ENCODE measurements at places on chromosomes 4 and X.

GRCh38 chr4:52244848-52245247 is 193.7 kb downstream of the SPATA18 start:
- no peak for DNase-seq

- no peak for DNase-seq
These were observed 22.2 kb downstream of the C4orf50 start for GRCh38 chr4:5995901-5996623.

DNA sequence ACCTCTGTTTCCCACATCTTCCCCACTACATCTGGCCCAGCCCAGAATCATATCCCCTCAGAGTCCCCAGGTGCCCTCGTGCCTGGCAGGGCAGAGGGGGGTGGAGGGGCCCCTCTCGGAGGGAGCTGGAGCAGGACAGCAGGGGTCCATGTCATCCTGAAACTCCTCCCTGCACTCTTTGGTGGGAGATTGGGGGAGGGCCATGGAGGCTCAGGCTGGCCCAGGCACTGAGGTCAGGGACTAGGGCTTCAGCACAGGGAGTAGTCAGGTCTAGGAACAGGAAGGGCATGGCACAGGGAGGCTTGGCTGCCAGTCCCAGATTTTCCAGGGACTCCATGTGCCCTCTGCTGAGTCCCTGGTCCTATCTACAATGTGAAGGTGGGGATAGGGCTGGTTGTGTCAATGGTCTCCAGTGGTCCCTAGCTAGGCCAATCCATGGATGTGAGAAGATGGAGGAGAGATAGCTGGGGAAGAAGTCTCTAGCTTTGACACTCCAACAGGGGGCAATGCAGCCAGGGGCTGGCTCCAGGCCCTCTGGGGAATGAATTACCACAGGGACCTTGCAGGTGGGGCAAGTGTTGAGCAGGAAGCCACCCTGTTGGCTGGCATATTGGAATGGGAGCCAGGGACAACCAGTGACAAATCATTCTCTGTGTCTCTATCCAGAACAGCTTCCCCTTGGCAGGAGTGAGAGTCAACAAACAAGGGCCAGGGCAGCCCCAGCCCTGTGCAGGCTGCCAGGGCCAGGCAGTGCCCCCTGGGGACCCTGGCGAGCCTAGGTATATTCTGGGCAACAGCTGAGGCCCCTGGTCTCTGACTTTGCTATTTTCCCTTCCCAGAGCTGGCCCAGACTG is 154.4 kb downstream of the EFNB1 start:
- DNase-seq = no peak

DNA sequence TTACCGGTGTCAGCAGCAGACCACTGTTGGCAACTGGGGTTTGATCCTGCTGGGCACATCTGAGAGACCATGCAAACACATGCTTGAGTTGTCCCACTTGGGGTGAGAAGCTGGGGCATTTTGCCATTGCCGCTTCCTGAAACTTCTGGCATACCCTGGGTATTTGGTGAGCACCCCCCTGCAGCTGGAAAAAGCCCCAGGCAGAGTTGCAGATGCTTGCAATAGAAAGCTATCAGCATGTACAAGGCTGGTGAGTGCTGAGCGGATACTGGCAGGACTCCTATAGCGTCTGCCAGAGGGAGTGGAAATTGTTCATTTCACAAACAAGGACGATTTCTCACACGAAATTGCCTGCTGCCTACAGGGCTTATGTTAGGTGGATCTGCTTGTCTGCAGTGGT is 32.3 kb downstream of the SUPT20HL1 start:
- no peak for DNase-seq

DNA sequence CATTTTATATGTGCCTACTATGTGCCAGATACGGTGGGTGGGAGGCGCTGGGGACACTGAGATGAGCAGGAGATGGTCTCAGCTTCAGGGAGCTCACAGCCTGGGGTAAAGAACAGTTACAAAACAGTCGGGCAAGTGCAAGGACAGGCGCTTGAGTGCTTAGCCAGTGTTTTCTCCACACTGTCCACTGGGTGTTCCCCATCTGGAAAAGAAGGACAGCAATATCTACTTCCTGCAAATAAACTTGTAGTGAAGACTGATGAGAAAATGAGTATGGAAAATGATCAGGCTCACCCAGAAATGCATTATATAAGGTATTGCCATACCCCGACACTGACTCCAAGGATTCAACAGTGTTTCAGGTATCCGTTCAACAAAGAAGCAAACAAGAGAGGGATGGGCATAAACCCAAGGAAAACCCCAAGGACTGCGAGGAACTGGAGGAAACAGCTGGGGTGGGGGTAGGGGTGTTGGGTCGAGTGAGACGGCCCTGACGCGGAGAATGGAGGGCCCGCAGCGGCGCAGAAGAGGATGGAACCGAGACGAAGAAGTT is 835 bp downstream of the TMEM185A start:
- DNase-seq = no peak

- no peak for DNase-seq
These were observed 96.4 kb downstream of the LNX1 start for GRCh38 chr4:53494851-53495250.

DNA sequence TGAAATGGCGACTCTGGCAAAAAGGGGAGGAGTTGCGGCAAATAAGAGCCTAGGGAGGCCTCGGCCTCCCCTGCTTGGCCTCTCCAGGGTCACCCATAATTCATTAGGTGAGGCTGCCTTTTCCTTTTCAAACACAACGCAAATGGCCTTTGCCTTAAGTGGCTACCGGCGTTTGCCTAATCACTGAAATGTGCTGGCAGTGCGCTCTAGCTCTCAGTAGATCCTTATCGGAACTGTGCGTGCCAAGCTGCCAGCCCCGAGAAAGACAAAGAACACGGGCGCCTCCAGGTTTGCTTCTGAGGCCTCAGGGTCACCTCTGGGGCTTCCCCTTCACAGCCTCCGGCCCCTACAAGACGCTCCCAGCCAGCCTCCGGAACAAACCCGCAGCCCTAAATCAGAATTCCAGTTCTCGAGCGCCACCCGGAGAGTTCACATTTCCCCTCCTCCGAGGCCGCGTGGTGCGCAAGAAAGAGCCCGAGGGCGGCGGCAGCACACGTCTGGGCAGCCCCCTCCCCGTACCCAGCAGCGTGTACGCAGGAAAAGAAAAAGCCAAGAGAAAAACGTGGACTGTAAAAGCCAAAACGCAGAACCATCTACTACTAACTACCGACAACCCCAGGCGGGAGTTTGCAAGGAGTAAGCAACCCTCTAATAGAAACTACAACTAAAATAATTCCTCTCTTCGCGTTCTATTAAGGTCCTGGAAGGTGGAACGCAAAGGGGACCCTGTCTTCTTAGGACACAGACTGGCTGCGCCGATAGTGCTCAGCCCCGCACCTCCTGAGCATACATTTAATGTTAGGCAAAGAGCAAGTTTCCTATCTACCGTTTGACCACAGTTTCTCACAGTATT is 76.5 kb upstream of the BCOR start:
- DNase-seq = no peak

- DNase-seq = peak; percentile 35
These were observed 1026.9 kb upstream of the SLIT2 start for GRCh38 chr4:19224820-19225219.

GRCh38 chr4:175762582-175762981 is 49.5 kb downstream of the GPM6A start:
- no peak for DNase-seq

GRCh38 chr4:7526491-7526890 is 91.8 kb upstream of the PSAPL1 start:
- DNase-seq = no peak

DNA sequence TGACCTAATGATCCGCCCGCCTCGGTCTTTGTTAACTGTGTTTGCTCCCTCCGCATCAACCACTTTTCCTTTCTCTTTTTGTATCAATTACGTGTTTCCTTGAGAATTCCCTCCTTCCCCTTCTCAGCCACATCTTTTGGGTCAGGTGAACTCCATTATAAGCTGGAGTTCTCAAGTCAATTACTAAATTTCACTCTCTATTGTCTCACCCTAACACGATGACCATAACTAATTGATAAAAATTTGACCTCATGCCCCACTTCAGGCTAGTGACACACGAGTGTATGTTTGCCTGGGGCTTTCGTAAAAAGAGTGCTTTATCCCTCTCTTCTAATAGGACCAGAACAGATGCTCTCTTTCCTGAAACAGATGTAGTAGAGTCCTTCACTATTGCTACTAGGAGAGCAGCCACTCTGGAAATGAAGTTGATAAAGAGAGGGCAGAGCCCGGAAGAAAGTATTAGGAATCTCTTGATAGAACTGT is 403.6 kb upstream of the ANXA10 start:
- no peak for DNase-seq

DNA sequence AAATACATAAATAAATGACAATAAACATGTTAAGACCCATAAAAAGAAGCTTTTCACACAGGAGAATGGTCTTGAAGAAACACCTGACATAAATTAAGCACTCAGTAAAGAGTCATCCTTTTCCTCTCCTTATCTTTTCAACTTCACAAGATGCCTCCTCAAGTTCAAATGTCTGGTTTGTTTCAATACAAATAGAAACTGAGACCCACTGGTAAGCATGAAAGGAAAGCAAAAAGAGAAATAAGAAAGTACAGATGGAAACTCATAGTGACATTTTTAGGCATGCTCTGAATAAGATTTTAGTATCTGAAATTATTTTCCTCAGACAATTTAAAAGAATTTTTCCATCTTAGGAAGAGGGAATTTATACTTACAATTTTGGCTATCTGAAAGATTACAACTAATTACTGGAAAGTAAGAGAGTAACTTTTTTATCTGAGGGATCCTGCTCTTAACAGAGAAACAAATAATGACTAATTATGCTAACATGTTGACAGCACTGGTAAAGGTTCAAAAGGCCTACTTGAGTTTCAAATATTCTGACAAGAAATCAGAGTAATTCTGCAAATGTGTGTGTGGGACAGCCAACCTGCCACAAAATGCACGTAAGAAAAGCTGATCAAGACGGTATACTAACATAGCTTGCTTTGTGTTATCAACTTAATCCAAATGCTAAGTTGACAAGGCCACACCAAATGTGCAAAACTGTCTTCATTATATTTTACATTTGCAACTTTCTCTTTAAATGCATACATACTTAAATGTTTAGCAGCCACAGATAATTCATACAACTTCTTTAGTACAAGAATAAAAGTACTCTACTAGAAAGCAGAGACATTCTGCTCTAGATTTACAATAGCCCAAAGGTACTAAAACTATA is 113.0 kb downstream of the IQCM start:
- no peak for DNase-seq

GRCh38 chr4:121597346-121597934 is 99.3 kb downstream of the ANXA5 start:
- no peak for DNase-seq

GRCh38 chrX:20693078-20693477 is 426.4 kb upstream of the RPS6KA3 start:
- DNase-seq = no peak
